ENCODE measurements at places on chromosomes 11 and 22.
A peak's percentile ranks its signal among the peaks of the same experiment; 100 is the strongest.

GRCh38 chr11:113814181-113814580 lies 34.6 kb downstream of the CLDN25 start:
- no peak for DNase-seq

- no peak for DNase-seq
Observed at GRCh38 chr22:34501366-34501965, 564.5 kb upstream of the ISX start.

- DNase-seq: no peak
Observed at GRCh38 chr11:37572491-37573171, 974.6 kb upstream of the RAG2 start.

DNA sequence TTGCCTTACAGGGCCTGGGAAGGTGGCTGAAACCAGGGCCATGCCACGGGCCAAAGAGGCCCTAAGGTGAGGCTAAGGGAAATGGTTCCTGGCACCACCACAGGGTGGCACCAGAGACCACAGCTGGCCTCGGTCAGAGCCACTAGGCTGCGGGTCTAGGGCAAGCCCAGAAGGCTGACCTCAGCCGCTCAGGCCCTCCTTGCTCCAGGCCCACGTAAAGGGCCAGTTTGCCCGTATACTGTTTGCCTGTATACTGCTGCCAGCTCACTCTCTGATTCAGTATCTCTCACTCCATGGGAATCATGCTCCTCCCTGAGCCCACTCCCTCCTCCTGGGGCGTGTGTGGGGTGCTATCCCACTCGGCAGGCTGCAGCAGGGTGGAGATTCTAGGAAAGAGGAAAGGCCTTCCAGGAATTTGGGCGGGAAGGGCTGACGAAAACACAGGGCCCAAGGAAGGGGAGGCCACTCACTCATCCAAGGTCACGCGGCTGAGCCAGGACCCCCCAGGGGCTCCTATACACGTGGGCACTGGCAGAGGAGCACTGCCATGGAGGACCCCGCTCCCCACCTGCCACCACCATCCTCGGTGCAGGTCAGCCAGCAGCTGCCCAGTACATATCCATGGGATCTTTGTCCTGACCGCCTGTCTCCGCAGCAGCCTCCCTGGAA lies 62.4 kb downstream of the NECTIN1 start:
- peak; percentile 31 for DNase-seq

- no peak for DNase-seq
Observed at GRCh38 chr11:36196411-36196998, 92.7 kb downstream of the COMMD9 start.

- no peak for DNase-seq
Observed at GRCh38 chr11:128942817-128943427, at the start of gene TP53AIP1. Gene TP53AIP1 (minus strand): TSS chr11:128942871. CDS start chr11:128937818, 5,053 bp downstream.

DNA sequence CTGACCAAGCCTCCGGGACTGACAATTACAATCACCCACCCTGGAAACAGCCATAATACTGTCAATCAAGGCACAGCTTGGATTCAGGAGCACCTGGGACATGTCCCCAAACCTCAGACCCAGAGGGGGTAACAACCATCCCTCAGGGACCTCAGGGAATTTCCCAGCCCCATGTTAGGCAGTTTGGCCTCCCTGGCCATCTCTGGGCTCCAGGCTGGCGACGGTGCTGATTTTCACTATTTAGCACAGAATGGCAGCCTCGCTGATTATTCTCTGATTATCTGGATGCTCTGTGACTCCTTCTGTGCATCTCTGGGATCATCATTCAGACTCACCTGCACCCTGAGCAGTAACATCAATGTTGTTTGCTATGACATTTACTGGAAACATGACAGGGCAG lies 45.8 kb upstream of the VPREB1 start:
- no peak for DNase-seq

GRCh38 chr11:65504674-65505465 lies 6.0 kb downstream of the MALAT1 start:
- no peak for DNase-seq

GRCh38 chr11:79198898-79199250 lies 242.0 kb downstream of the TENM4 start:
- no peak for DNase-seq

- DNase-seq: no peak
Observed at GRCh38 chr11:15882876-15883454, 473.4 kb downstream of the SOX6 start.

- no peak for DNase-seq
Observed at GRCh38 chr11:45704635-45705034, 39.2 kb upstream of the CHST1 start.
